Stimulated activated CD4-positive, alpha-beta T cell treated with anti-CD3 and anti-CD28 coated beads, Interleukin-1b, Interleukin-23, amount 100 ng/mL, for 1 hour (primary cell): ENCODE measurements at places on chromosomes 7 and 10.
A peak's percentile ranks its signal among the peaks of the same experiment; 100 is the strongest.

DNA sequence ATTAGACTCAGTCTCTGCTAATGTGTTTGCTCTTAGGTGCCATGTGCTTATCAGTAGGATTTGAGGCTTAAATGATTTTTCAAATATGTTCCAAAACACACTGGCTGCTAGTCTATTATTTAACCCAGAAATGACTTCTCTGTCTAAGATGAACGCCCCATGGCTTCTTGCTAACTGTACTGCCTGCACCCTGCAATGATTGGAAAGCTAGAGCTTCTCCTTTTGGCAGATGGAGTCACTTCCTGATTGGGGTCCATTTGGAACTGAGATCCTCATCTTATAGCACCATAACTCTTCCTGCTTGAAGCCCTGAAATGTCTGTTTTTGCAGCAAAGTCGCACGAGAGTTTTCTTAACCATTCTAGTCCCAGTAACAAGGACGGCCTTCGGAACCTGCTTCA is 186.5 kb upstream of the ADO start:
- no peak for DNase-seq

- no peak for DNase-seq
Measured at GRCh38 chr10:31204090-31204489, 114.9 kb upstream of the ZEB1 start.

- DNase-seq = no peak
Measured at GRCh38 chr10:42488416-42488815, 150.0 kb downstream of the ZNF33B start.

- DNase-seq = no peak
Measured at GRCh38 chr10:61894133-61894532, 7.4 kb upstream of the ARID5B start.

DNA sequence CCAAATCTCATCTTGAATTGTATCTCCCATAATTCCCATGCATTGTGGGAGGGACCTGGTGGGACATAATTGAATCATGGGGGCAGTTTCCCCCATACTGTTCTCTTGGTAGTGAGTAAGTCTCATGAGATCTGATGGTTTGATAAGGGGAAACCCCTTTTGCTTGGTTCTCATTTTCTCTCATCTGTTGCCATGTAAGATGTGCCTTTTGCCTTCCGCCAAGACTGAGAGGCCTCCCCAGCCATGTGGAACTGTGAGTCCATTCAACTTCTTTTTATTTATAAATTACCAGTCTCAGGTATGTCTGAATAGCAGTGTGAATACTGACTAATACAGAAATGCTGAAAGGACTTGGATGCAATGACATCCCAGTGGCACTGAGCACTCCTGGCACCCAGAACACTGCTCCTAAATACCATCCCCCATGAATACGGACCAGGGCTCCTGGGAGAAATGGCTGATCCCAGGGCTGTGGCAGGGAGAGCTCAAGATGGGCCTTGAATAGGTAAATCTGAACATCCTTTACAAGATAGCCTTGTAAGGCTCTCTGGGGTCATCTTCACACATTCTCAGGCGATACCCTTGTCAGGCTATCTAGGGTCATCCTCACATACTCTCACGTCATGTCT is 19.4 kb downstream of the ZFAND2A start:
- no peak for DNase-seq

DNA sequence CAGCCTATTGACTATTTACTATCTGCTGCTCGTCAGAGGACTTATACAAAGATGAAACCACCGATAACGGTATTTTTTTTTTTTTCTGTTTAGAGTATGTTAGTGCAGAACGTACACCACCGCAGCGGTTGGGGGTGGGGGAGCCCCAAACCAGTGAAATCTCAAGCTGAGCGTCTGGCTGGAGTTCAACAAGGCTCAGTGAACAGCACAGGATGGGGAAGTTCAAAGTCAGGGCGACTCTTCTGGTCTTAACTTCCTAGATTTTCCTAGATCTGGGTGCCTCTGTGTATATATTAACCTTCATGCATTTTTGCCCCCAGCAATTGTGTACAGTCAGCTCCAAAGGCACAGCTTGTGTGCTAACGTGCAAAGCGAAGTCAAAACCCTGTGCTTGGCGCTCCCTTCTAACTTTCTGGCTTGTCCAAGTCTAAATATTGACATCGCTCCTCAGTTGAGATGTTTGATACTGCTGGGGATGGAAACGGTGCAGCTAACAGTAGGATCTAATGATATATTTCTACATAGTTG is 1.1 kb downstream of the RHOBTB1 start:
- no peak for DNase-seq

- no peak for DNase-seq
Measured at GRCh38 chr10:44966816-44967509, 7.4 kb downstream of the RASSF4 start.

GRCh38 chr10:14954001-14954770 is at the start of gene DCLRE1C:
DCLRE1C (minus strand) TSS chr10:14954096; CDS start chr10:14954010, 86 bp downstream.
- DNase-seq = peak; percentile 68

GRCh38 chr7:105278973-105279687 is 109.6 kb downstream of the SRPK2 start:
- DNase-seq = no peak

- no peak for DNase-seq
Measured at GRCh38 chr7:38311329-38311937, 38.0 kb upstream of the TARP start.

- DNase-seq = no peak
Measured at GRCh38 chr7:98531717-98532116, 85.4 kb upstream of the NPTX2 start.

- no peak for DNase-seq
Measured at GRCh38 chr10:80443531-80443974, 10.6 kb upstream of the TSPAN14 start.

DNA sequence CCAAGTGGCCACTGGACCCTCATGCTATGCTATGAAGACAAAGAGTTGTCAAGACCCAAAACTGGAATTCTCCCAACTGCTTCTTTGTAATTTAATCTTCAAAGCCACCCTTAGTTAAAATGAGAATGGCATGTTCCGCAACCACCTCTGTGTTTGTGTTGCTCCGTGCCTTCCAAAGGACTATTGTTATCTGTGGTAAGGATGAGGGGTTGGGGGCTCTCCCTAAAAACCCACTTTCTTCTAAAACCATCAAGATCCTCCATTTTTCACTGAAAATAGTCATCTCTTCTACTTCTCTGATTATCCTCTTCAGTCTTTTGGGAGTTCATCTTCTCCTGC is 222.1 kb upstream of the AOAH start:
- no peak for DNase-seq

- no peak for DNase-seq
Measured at GRCh38 chr7:114242992-114243507, 171.6 kb upstream of the FOXP2 start.
